ENCODE measurements at places on chromosomes 12 and 14.

DNA sequence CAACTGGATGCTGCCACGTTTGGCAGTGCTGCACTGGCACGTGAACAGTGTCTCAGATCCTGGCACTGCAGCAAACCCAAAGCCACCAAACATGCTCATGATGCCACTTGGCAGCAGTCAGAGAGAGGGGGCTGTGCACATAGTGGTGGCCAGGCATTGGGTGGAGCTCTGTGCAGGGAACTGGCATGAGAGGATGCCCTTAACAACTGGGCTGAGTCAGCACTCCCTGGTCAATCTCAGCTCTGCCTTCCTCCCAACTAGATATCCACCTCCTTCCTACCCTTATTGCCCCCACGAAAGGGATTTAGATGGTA, 37.0 kb downstream of the ZFHX2 start:
- DNase-seq, result no peak

GRCh38 chr12:69698769-69699540, at the start of gene BEST3:
TSS of gene BEST3 (minus strand) at chr12:69699303. CDS start at chr12:69697798, 1,505 bp downstream.
- no peak for DNase-seq

- no peak for DNase-seq
These were observed 9.2 kb downstream of the OAS2 start for GRCh38 chr12:112987561-112987960.

DNA sequence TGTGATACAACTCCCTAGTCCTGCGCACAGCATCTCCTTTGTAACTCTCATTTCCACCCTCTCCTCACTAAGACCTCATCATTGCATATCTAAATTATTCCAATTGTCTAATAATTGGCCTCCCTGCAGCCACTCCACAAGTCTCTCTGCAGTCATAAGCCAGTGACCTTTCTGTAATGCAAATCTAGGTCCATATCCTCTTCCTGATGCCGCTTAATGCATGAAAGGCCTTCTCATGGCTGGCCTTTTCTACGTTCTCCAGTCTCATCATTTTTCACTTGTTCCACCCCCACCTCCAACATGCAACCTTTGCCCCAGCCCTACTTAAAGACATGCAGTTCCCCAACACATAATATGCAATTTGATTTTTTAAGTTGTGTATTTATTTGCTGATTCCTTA, 96.0 kb downstream of the RPAP3 start:
- no peak for DNase-seq
